HT1080 (cell line): ENCODE measurements at places on chromosomes 3 and 15. TPM values are rescaled to one million over a fixed set of nuclear protein-coding genes. Genes with fewer than 3 reads are reported as not detected.

Gene DAZL
- total RNA-seq: 0.07 TPM in 1 of 2 replicates, not detected in the other

- DNase-seq: peak; percentile 88
These were observed 21.5 kb upstream of the TIMP4 start for GRCh38 chr3:12180218-12180617.

- DNase-seq: peak; percentile 23
These were observed 254.7 kb downstream of the EDEM1 start for GRCh38 chr3:5442106-5442785.

GRCh38 chr3:117400303-117400702 is 690.7 kb downstream of the TUSC7 start:
- DNase-seq: no peak

- peak; percentile 12 for DNase-seq
These were observed 172.4 kb downstream of the DCLK3 start for GRCh38 chr3:36591959-36592358.

Gene SAXO2
- 0.35 and 0.70 TPM in 2 replicates for total RNA-seq

GRCh38 chr15:81880314-81880713 is 165.5 kb downstream of the MEX3B start:
- no peak for DNase-seq

Gene CSPG5
- total RNA-seq: 0.47 and 0.93 TPM in 2 replicates

GRCh38 chr3:49845694-49846093 is 10.7 kb downstream of the TRAIP start:
- no peak for DNase-seq

Gene DCP1A
- total RNA-seq: 13.5 and 20.5 TPM in 2 replicates

Gene DLL4
- total RNA-seq: 0.20 and 0.31 TPM in 2 replicates

GRCh38 chr15:40226736-40227135 is 12.1 kb upstream of the PAK6 start:
- DNase-seq: no peak
